Dermis blood vessel endothelial cell (primary cell): ENCODE measurements at places on chromosomes 13 and 19.

- DNase-seq, result no peak
These were observed 9.7 kb downstream of the R3HDM4 start for GRCh38 chr19:903266-903797.

DNA sequence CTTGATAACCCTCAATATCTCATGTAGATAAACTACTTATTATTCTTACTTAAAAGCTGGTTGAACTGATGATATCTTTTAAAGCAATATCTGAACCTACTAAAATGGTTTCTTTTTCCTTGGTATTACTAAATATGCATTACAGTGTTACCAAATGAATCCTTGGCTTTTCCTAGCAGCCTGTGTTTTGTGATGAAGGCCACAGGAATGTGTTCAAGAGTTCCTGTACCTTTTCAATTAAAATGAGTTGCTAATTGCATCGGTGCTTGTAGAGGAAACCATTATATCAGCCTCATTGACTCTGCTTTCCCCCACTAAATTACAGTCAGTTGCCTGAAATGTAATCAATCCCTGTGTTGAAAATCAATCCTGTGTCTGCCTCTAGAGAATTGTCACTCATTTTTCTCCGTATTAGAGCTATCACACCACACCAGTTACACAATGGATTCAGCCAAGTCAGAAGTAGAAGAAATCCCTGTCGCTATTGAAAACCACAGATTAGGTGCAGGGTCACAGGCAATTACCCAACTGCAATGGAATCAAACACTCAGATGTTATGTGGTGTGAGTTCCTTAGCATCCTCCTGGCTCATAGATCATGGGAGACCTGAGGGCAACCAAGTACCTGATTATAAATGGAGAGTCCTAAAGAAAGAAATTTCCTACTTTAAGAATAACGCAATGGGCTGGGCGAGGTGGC is 13.3 kb downstream of the FAM216B start:
- DNase-seq, result no peak

DNA sequence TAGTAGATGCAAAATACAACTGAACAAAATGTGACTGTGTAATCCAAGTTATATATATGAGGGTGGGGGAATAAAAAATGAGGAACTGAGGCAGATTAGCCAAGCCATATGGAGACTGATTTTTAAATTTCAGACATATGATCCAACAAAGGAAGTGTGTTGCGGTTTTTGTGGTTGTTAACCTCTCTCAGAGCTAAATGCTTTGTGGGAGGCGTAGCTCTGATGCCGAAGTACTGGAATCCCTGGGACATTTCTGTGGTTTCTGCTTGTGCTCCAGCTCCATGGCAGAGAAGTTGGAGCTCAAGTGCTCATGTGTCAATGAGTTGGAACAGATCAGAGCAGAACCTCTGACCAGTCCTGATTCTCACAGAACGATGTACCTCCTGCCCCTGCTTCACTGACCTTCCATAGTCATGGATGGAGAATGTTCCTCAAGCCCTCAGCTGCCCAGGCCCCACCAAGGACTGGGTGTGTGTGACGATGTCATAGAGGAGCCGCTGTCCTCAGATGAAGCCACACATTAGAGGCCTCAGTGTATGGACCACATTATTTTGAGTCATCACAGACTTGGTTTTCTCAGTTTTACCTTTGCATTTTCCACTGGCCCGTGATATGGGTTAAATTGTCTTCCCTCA is 107.6 kb downstream of the SOX1 start:
- no peak for DNase-seq

DNA sequence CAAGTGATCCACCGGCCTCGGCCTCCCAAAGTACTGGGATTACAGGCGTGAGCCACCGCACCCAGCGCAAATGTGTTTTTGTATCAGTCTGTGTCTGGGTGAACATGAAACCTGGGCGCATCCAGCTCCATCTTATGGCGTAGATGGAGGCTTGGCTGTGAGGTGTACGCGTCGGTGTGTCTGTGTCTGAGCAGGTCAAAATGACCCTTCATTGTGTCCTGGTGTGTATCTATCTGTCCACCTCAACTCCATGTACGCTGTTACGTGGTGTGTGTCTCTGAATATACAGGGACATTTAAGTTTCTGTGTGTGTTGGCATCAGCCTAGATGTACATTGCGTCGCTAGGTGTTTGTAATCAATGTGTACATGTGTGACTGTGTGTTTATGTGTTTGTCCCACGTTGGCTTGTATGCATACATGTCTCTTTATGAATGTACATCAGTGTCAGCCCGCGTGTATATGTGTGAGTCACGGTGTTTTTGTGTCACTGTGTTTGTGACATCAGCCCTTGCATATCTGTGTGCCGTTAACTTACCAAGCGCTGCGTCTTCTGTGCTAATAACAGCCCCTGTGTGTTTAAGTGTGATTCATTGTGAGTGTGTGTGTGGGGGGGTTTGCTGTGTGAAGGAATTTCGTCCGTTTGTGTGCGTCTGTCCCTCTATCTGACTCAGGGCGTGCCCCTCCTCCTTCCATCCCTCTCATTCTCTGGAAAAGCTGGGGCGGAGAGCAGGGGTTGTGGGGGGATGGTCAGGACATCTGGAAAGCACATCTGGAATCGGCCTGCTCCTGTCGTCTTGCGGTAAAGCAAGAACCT is 6.4 kb downstream of the AXL start:
- DNase-seq, result peak; percentile 90

GRCh38 chr13:83882606-83882959 is 309 bp upstream of the SLITRK1 start:
- no peak for DNase-seq

- DNase-seq, result peak; percentile 80
These were observed 442 bp downstream of the REXO1 start for GRCh38 chr19:1847684-1848398.

- DNase-seq, result no peak
These were observed 2.0 kb downstream of the CYP2F1 start for GRCh38 chr19:41116261-41116660.

- DNase-seq, result no peak
These were observed 368.0 kb upstream of the SGCG start for GRCh38 chr13:22812793-22813192.
